ENCODE measurements at places on chromosomes 6 and 20. TPM values are rescaled to one million over a fixed set of nuclear protein-coding genes. Genes with fewer than 3 reads are reported as not detected.

Gene GTSF1L
- not detected for total RNA-seq

Gene LY6G6F
- total RNA-seq = not detected

Gene PEX7
- total RNA-seq = 8.8 TPM

Gene XKR7
- 6.2 TPM for total RNA-seq

Gene QKI
- total RNA-seq = 176 TPM

Gene PRPH2
- total RNA-seq = not detected

Gene RBM24
- 23.0 TPM for total RNA-seq

Gene DEFB128
- total RNA-seq = not detected

Gene TNFRSF21
- 76.0 TPM for total RNA-seq

Gene CAGE1
- total RNA-seq = not detected

Gene SYNDIG1
- not detected for total RNA-seq

Gene RPS6KA2
- total RNA-seq = 4.1 TPM

Gene LEMD2
- 89.8 TPM for total RNA-seq

Gene CPNE5
- total RNA-seq = 0.44 TPM

Gene MAP7
- 1.8 TPM for total RNA-seq

Gene PLN
- not detected for total RNA-seq

Gene NRSN2
- total RNA-seq = 44.9 TPM

Gene ATP6V1G2
- 0.98 TPM for total RNA-seq

Gene TRIM10
- not detected for total RNA-seq

Gene AVP
- not detected for total RNA-seq

Gene IL17F
- total RNA-seq = not detected

All from Panc1 (cell line).